ENCODE measurements at places on chromosomes 3 and 15.

- peak; percentile 82 for DNase-seq
These were observed 62.1 kb upstream of the XCR1 start for GRCh38 chr3:46089237-46090011.

- DNase-seq: peak; percentile 96
These were observed 55.6 kb downstream of the SMAD3 start for GRCh38 chr15:67120839-67121643.

DNA sequence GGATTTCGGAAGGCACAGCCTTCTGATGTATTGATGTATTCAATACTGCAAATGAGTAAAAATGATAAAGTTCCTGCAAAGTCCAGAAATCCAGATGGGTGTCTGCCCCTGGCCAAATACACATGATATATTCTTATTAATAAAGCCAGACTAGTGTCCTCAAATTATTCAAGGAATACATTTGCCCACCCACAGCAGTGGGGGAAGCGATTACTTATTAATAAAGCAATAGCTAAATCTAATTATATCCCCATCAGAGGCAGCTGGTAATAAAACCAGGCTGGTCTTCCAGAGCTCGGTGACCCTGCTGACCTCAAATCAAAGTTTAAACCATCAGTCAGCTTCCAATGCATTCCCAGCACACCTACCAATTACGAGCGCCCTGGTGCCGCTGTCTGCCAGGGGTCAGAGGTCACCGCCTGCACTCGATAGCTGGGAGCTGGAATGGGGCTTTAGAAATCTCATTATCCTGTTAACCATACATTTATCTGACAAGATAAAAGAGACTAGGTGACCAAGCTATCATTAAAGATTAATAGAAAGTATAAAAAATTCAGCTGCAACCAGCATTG lies 330.3 kb downstream of the UACA start:
- DNase-seq: no peak

DNA sequence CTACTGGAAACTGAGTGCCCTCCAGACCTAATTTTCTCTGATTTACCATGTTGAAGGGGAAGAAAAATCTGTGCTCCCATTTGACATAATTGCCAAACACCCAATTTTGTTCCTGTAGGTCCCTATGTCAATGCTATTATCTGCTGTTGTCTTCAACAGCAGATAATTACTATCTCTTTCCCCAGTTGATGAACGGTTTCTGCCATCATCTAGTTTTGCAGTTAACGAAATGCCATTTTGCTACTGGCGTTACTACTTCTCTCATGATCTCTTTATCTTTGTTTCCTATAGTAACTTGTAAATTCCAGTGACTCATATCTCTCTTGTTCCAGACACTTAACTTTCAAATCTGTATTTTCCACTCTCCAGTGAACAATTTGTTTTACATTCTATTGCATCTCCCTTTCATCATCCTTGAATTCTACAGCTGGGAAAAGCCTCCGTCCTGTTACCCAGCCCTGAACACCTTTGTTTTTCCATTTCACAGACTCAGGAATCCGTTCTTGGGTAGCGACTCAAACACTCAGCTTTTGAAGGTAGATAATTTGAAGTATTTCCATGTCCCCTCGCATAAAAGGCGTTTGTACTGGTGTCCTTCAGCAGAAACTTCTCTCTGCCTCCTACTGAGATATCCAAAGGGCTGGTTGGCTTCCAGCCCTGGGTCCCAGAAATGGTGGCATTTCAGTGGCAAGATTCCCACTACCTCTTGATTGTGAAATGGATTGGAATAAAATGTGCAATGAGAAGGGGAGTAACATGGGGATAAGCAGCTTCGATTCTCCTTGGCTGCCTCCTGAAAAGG lies 111.7 kb downstream of the FOXB1 start:
- no peak for DNase-seq

DNA sequence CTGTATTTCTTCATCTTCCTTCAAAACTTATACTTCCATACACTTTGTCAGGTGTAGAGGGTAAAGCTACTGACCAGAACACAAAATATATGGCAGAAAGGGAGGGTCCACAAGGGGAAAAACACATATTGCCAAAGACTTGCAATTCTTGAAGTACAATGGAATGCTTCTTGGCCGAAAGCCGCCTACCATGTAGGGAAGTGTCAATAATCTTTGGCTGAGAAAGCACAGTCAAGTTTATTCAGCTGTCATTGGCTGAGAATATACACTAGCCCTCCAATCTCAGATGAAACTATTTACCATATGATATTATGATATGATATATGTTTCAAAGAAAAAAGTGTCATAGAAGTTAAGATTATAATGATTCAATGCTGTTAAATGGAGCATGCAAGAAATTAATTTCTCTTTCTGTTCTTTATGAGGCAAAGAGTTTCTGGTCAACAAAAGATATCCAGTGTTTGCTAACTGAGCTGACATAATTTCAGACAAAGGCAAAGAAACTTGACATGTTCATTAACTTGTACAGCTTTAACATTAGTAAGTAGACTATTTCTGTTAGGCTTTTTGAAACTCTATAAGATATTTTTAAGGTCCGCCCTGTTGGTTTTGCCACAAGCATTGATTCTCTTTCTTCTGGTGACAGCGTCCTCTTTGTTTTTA lies 89.0 kb upstream of the LPP start:
- DNase-seq: no peak

DNA sequence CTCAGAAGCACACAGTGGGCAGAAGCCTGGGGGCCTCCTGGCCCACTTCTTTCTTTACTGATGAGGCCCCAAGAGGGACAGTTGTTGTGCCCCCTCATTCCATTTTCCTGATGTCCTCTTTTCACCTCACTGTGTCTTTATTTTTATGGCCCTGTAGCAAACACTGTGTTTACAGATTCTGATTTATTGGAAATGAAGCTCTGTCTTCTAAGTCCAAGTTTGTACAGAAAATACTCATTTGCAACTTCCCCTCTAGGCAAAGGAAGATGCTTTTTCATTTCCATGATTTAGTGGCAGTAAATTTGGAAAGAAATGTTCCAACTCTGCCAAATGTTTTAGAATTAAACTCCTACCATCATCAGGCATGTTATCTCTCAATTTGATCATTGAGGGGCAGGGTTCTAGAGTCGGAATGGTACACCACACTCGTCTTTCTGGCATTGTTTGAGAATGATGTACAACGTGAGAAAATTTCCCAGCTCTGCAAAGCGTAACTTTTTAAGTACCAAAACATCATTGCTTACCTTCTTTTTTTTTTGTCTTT lies 129.7 kb downstream of the ARNT2 start:
- no peak for DNase-seq

DNA sequence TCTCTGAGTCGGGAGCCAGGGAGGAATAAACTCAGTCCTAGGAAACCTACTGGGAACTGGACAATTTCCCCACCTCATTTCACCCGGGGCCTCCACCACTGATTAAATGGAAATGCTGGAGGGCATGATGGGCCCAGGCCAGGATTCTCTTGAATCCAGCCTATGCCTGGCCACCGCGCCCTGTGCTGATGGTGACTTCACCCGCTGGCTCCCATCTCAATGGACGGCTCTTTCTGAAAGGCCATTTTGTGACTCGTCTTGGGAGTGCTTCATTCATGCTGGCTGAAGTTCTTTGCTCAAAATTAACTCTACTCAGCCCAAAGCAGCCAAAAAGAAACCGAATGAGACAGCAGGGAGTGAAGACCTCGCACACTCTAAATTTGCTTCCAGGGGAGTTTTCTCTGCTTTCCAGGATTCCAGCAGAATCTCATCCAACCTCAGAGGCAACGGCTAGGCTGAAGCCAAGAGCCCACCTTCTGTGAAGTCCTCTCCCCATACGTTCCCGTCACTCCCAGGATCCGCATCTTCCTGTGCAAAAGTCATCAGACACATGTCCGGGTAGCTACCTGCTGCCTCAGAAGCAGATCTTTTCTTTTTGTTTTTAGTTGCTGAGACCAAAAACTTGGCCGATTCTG lies 266.0 kb upstream of the ICE2 start:
- DNase-seq: peak; percentile 81

DNA sequence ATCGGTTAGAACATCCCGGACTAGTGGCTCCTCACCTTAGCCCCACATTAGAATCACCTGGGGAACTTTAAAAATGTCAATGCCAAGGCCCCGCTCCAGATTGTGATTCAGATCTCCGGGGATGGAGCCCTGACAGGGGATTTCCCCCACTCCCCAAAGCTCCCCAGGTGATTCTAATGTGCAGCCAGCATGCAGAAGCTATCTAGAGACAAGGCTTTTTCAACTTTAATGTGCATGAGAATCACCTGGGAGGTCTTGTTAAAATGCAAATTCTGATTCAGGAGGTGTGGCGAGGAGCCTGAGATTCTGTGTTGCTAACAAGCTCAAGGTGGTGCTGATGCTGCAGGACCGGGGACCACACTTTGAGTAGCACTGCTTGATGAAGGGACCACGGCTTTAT lies 156.7 kb downstream of the RAB11A start:
- DNase-seq: no peak

DNA sequence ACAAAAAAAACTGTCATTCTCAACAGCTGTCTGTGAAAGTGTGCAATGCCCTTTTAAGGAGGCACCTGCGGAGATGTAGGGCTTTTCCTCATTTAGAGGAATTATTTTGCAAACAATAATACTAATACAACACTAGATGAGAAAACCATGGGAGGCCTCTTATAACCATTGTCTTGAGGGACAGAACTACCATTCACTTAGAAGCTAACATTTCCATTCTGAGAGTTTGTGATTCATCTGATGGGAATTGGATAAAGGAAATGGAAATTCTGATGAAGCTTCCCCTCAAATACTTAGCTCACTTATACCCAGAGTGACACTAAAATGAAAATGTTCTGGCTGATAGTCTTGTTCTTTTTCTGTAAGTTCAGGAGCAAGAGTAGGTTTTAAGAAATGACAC lies 147.7 kb downstream of the CADPS start:
- no peak for DNase-seq

GRCh38 chr3:101646726-101647125 lies 30.2 kb downstream of the ZBTB11 start:
- no peak for DNase-seq

GRCh38 chr3:148309390-148310035 lies 388.2 kb upstream of the AGTR1 start:
- no peak for DNase-seq

GRCh38 chr3:72238010-72238691 lies 453.2 kb upstream of the PROK2 start:
- no peak for DNase-seq

GRCh38 chr3:69880069-69880640 lies 119.4 kb upstream of the SAMMSON start:
- no peak for DNase-seq

- no peak for DNase-seq
These were observed 48.6 kb upstream of the CP start for GRCh38 chr3:149270180-149270579.

DNA sequence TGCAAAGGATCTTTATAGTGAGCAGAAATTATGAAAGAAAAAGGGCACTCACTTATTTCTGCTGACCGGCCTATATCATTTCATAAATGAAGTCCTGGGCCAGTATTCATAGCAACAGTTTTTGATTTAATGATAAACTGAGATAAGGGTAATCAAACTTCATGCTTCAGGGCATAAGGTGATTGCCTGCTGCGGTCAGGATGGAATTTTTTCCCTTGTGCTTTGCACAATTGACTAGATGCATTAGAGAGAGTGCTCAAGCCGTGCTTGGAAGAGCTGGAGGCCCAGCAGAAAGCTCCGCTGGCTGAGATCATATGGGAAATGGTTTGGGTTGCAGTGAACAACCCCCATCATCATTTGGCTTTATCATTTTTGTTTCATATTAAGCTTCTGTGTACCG lies 10.4 kb downstream of the SEMA6D start:
- no peak for DNase-seq

DNA sequence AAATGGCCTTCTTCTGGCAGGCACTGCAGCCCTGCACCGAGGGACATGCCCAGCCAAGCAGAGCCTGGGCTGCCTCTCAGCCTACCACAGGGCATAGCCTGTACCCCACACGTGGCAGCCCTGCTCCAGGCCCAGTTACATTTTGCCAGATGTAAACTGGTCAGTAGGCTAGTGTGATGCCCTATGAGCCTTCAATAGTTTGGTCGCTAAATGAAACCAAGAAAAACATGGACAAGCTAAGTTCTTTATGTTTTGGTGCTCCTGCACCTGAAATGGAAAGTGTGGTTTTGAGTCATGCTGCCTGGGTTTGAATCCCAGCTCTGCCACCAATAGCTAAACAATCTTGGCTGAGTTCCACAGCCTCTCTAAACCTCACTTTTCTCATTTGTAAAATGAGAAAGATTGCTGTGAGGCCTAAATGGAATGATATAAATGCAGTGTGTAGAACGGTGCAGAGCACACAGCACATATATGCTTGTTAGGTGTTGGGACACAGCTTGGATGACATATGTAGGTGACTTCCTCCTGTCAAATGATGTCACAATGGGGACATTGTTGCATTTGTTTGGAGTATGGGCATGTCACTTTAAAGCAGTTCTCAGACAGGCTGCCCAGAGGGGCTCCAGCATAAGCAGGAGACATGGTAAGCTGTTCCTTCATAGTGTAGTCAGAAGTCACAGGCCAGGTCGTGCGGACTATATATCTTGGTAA lies 57.4 kb downstream of the ZBTB38 start:
- no peak for DNase-seq

GRCh38 chr15:100034191-100034590 lies 301.0 kb upstream of the LYSMD4 start:
- DNase-seq: no peak

DNA sequence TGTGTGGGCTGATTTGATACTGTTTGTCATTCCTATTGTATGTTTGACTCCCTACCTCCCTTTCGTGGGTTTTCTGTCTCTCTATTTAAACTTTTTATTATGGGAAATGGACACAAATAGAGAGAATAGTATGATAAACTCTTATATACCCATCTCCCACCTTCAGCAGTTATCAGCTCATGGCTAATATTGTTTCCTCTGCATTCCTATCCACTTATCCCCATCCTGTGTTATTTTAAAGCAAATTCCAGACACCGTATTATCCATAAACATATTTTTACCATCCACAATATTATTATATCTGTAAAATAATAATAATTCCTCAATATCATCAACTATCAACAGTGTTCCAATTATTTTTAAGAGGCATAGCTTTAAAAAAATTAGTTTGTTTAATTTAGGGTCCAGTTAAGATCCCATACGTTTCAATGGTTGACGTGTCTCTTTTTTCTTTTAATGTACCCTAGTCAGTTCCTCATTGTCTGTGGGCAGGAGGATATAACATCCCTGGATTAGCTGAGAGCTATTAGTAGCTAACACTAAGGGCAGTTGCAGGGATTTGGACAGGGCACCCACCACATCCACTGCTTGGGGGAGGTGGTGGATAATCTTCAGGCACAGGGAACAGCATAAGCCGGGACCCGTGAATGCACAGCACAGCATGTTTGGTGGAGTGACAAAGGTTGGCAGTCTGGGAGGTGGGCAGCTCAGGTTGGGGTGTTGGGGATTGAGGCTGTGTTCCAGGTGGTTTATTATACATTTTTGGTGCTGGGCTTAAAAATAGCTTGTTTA lies 23.5 kb downstream of the PLCL2 start:
- DNase-seq: no peak

GRCh38 chr15:58362262-58362922 lies 69.4 kb upstream of the LIPC start:
- no peak for DNase-seq

GRCh38 chr15:57048930-57049549 lies 130.6 kb downstream of the TCF12 start:
- DNase-seq: no peak

GRCh38 chr3:105722943-105723556 lies 145.8 kb downstream of the CBLB start:
- no peak for DNase-seq

GRCh38 chr3:132641837-132642538 lies 17.6 kb downstream of the ACAD11 start:
- DNase-seq: no peak

GRCh38 chr3:95615592-95616310 lies 1198.6 kb upstream of the EPHA6 start:
- no peak for DNase-seq
